ENCODE measurements at places on chromosomes 5 and 9.
A peak's percentile ranks its signal among the peaks of the same experiment; 100 is the strongest.

- no peak for DNase-seq
Observed at GRCh38 chr5:111704452-111705085, 52.4 kb downstream of the NREP start.

GRCh38 chr5:135391869-135392255 lies 7.2 kb downstream of the MACROH2A1 start:
- DNase-seq, result no peak

GRCh38 chr5:37831821-37832534 lies 7.9 kb downstream of the GDNF start:
- no peak for DNase-seq

DNA sequence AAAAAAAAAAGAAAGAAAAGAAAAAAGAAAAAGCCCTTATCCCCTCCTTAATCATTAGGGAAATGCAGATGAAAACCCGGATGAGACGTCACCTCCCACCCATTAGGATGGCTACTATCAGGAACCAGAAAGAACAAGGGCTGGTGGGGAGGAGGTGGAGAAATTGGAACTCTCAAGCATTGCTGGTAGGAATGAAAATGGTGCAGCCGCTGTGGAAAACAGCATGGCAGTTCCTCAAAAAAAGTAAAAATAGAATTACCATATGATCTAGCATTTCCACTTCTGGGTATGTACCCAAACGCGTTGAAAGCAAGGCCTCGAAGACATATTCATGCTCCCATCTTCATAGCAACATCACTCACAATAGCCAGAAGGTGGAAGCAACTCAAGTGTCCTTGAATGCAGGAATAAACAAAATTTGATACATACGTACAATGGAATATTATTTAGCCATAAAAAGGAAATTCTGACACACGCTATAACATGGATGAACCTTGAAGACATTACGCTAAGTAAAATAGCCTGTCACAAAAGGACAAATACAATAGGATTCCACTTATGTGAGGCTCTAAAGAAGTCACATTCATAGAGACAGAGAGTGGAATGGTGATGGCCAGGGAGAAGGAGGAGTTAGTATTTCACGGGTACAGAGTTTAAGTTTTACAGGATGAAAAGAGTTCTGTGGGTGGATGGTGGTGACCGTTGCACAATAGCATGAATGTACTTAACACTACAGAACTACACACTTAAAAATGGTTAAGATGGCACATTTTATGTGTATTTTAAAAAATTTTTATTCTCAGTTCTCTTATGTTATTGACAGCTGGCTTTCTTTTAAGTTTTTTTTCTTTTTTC lies 166.8 kb upstream of the IER5L start:
- no peak for DNase-seq

DNA sequence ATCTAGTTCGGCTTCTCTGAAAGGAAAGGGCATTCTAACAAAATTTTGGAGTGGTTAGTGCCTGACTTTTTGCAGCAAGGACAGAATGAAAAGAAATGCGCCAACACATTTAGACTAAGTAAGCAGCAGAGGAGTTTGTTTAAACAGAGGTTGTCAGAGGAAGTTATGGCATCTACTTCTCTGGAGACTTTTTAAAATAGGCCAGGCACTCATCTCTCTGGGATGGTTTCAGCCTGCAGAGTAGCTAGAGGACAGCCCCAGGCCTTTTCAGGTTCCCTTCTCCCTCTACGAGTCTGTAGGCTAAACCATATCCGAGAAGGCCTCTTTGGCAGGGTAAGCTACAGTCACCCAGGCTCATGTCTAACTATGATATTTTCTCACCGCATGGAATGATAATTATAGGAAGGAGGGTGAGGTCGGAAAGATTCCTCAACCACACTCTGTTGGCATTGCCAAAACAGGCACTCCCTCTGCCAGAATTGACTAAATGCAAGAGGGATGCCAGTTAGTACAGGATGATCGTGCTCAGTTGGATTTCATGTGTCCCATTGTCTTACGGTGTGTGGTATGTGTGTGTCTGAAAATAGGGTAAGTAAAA lies 1.4 kb upstream of the CTXN3 start:
- no peak for DNase-seq

DNA sequence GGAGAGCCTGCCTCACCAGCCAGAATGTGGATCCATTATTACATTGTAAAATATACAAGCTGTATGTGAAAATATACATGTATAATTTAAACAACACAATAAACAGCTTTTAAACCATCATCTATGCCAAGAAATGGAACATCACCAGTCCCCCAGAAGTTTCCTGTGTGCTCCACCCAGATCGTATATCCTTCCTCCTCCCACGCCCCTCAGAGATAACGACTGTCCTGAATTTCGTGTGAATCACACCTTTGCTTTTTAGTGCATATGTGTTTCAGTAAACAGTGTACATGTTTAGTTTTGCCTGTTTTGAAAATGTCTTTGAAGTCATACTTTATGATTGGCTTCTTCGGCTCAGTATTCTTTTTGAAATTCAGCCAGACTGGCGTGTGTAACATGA lies 134.6 kb upstream of the MYO10 start:
- DNase-seq, result no peak

GRCh38 chr5:115685490-115685889 lies 59.7 kb upstream of the TMED7 start:
- no peak for DNase-seq

GRCh38 chr9:33233626-33234342 lies 6.2 kb upstream of the SPINK4 start:
- no peak for DNase-seq

DNA sequence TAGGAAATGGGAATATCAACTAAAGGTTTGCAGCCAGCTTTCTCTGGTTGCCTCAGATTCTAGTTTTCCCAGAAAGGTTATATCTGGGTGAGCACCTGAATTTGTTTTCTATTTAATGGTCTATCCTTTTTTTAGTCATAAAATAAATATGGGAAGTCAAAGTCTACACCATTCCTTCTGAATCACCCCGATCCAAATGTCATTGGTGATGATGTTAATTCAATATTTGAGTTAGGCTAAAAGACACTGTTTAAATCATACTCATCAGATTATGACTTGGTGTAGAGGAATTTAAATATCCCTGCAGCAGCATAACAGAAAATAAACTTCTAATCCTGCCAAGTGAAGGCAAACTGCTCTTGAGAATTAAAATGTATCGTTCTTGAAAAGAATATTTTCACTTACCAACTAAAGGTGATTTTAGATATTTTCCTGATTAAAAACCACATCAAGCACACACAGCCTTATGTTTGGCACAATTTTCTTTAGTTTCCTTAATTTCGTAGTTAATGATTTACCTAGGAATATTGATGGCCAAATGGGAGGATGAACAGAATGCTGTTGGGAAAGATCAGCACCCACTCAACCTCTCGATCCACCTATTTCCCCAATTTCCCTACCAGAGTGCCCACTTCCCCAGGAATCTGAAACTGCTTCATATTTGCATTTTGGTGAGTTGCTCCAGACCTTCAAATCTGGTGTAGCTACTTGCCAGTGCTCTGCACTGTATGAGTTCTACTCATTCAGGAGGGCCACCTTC lies 103.1 kb upstream of the TSLP start:
- DNase-seq, result no peak

DNA sequence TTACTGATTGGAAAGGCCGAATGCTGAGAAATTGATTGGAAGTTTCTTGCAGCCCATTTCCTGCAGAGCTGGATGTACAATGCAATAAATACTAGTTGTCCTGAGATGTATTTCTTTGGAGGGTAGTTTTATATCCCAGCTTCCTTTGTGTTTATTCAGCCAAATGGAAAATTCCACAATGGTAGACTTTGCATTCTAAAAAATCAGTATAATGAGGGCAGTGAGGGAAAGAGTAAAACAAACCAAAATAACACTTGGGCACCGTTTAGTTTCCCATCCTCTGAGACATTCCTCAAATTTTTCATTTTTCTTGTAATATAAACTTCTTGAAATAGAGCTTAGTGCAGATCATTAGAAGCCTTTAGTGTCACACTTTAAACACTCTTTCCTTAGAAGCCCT lies 379.4 kb downstream of the EBF1 start:
- no peak for DNase-seq

GRCh38 chr9:19940811-19941535 lies 152.1 kb upstream of the SLC24A2 start:
- no peak for DNase-seq

GRCh38 chr5:74491586-74491985 lies 148.9 kb downstream of the ENC1 start:
- DNase-seq, result no peak

- DNase-seq, result no peak
Observed at GRCh38 chr9:113844466-113844865, 31.6 kb upstream of the ZNF618 start.

- DNase-seq, result no peak
Observed at GRCh38 chr5:74542482-74542881, 98.0 kb downstream of the ENC1 start.

- DNase-seq, result peak; percentile 24
Observed at GRCh38 chr9:127162864-127163365, 40.5 kb upstream of the ANGPTL2 start.

GRCh38 chr5:159061834-159062474 lies 37.8 kb downstream of the EBF1 start:
- DNase-seq, result no peak

- DNase-seq, result no peak
Observed at GRCh38 chr9:110545705-110546104, 33.8 kb downstream of the SVEP1 start.

- no peak for DNase-seq
Observed at GRCh38 chr9:97594381-97594921, 38.7 kb downstream of the TSTD2 start.

DNA sequence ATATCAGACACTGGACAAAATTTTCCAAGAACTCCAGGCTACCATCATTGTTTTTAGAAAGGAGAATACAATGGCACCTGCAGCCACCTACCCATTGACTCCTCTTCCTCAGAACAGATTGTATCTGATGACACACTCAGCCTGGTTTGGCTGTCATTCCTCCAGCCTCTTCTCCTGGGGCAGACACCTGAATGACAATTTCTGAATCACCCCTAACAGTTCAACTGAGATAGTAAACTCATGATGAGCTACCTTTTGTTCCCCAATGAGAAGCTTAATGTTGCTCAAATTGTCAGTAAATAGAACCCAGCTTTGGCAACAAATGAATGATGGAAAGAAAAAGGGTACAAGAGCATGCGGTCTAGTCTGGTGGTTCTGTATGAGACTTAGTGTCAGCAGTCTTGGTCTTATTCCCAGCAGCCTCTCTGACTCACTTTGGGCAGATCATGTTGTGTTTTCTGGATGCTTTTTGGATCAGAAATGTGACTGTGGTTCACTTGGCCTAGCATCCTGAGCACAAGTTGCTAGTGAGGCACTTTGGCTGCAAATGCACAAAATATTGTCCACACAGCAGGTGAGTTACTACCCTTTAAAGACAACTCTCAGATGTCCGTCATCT lies 78.3 kb downstream of the MAMDC2 start:
- no peak for DNase-seq

GRCh38 chr5:58759745-58760144 lies 176.9 kb downstream of the RAB3C start:
- DNase-seq, result no peak

DNA sequence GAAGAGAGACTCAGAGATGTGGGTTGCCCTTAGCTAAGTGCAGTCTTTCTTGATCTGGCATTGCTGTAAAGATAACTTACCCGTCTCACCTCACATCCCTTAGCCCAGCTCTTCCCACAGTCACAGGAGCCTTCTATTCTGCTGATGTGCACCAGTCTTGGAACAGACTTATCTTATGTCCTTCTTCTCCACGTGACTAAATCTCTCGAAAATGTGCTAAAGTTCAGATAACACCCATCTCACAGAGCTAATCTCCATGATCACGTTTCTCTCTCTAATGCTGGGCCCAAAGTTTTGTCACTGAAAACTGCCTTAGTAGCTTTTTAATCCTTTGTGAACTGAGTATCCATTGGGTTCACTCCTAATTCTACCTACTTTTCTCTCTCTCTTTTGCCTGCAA lies 16.7 kb downstream of the SLC36A1 start:
- DNase-seq, result no peak

GRCh38 chr5:146173597-146173996 lies 8.9 kb downstream of the LARS1 start:
- no peak for DNase-seq

GRCh38 chr5:2387634-2388325 lies 363.7 kb downstream of the IRX2 start:
- DNase-seq, result no peak

DNA sequence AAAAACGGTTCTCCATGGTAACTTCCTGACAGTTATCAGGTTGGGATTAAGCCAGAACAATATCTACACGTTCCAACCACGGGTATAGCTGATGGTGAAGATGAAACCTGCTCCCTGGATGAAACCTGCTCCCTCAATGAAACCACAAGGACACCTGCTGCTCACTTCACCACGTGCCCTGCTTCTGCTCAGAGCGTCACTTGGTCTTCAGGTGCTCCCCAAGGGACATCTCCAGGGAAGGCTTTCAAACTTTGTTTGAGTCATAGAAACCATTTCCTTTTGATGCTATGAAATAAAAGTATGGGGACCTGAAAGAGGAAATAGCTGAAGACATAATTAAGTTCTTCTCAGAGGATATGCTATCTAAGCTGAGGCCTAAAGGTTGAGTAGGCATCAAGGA lies 242.4 kb downstream of the MED10 start:
- DNase-seq, result no peak

DNA sequence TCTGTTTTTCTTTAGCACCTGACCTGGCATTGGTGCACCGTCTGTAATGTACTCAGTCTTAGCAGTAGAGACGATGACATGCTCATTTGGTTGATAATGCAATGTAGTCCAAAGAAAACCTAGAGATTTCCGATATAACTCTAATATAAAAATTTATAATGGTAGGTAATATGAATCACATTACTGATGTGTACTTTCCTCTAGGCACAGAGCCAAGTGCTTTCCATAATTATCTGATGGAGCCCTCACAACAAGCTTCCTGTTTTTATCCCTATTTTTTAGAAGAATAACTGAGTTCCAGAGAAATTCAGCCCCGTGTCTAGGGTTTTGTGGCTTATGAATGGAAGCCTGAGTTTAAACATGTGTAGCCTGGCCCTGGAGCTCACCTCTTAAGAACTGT lies 53.7 kb downstream of the KDM4C start:
- DNase-seq, result no peak

DNA sequence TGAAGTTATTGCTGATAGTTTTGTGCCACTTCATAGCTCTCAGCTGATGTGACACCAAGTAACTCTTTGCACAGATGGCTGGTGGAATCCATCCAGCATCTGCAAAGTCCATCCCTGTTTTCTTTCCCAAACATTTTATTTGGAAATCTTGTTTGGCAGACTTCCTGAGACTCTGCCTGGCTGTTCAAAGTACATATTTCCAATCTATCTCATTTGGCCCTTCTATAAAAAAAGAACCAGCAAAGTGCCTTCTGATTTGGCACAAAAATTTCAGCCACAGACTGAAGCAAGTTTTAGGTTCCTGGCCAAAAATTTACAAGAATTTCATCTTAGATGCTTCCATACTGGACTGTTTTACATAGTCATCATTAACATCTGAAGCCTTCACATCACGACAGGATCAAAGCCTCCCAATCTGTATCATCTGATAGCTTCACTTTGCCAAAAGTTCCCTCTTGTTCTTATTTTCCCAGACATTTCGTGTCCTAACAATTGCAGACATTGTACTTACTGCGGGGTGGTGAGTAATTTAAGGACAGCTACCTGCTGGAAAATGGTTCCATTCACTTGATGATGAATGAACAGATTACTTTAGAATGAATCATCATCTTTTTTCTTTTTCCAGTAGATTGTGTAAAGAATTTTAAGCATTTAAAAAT lies 377.3 kb downstream of the KIAA0825 start:
- DNase-seq, result no peak

GRCh38 chr5:138662599-138662998 lies 87.4 kb upstream of the HSPA9 start:
- DNase-seq, result no peak

- no peak for DNase-seq
Observed at GRCh38 chr5:107639990-107640389, 30.7 kb downstream of the EFNA5 start.

GRCh38 chr5:54868511-54869483 lies 116.6 kb downstream of the ESM1 start:
- DNase-seq, result no peak
